ENCODE measurements at places on chromosomes 11 and 22. TPM values are rescaled to one million over a fixed set of nuclear protein-coding genes. Genes with fewer than 3 reads are reported as not detected.
A peak's percentile ranks its signal among the peaks of the same experiment; 100 is the strongest.

- no peak for DNase-seq
Observed at GRCh38 chr11:91265946-91266345, 958.7 kb upstream of the FAT3 start.

DNA sequence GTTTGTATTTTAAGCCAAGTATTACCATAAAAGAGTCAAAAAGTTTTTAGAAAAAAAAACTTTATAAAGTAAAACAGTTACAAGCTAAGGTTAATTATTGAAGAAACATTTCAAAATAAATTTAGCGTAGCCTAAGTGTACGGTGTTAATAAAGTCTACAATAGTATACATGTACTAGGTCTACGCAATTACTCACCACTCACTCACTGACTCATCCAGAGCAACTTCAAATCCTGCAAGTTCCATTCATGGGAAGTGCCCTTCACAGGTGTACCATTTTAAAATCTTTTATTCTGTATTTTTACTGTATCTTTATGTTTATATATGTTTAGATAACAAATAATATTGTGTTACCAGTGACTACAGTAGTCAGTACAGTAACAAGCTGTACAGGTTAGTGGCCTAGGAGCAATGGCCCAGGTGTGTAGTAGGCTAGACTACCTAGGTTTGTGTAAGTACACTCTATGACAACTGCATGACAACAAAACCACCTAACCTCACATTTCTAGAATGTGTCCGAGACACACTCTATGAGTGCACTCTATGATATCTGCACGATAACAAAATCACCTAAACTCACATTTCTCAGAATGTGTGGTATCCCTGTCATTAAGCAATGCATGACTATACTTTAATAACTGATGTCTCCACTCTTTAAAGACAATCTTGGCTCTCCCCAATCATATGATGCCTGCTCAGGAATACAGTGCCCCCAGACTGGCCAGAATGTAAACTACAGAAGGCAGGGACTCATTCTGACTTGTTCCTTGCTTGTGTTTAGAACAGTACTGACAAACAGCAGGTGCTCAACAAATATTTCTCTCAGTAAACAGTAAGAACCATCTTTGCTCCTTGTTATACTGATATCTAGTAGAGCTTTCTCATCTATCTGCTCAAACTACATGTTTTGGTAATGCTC, 21.2 kb downstream of the KMT5B start:
- no peak for DNase-seq

- no peak for DNase-seq
Observed at GRCh38 chr22:17705951-17706900, 67.7 kb downstream of the BCL2L13 start.

DNA sequence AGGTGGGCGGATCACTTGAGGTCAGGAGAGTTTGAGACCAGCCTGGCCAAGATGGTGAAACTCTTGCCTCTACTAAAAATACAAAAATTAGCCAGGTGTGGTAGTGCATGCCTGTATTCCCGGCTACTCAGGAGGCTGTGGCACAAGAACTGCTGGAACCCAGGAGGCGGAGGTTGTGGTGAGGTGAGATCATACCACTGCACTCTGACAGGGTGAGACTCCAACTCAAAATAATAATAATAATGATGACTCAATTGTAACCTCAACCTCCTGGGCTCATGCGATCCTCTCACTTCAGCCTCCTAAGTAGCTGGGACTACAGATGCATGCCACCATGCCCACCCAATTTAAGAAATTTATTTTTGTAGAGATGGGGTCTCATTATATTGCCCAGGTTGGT, 15.6 kb upstream of the CHRNA10 start:
- DNase-seq, result no peak

DNA sequence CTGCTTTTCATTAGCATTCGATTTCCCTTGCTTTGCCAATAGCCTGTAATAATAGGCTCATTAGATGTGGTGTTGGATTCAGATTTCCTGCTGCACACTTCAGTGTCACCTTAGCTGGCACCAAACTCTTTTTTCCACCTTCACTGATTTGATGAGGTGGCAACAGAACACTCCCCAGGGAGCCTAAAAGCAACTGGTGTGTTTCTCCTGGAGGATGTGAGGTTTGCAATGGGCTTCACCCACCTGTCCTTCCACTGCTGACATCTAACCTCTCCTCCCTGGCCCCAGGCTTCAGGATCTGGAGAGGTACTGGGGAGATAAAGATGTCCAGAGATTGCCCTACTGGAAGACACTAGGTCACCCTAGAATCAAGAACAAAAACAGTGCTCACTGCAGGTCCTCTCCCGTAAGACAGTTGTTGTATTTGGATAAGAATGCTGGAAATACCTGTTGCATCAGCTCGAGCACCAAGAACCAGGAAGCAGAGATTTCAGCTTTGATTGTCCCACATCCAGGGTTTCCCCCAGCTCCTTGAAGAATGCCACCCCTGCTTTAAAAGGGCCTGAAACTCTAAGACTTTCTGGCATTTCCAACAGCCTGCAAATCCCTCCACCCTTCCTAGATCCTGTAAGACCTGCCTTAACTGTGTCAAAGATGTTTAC, 96.9 kb downstream of the SLC1A2 start:
- no peak for DNase-seq

GRCh38 chr11:59207988-59208451, 4.7 kb downstream of the MPEG1 start:
- DNase-seq, result peak; percentile 42

DNA sequence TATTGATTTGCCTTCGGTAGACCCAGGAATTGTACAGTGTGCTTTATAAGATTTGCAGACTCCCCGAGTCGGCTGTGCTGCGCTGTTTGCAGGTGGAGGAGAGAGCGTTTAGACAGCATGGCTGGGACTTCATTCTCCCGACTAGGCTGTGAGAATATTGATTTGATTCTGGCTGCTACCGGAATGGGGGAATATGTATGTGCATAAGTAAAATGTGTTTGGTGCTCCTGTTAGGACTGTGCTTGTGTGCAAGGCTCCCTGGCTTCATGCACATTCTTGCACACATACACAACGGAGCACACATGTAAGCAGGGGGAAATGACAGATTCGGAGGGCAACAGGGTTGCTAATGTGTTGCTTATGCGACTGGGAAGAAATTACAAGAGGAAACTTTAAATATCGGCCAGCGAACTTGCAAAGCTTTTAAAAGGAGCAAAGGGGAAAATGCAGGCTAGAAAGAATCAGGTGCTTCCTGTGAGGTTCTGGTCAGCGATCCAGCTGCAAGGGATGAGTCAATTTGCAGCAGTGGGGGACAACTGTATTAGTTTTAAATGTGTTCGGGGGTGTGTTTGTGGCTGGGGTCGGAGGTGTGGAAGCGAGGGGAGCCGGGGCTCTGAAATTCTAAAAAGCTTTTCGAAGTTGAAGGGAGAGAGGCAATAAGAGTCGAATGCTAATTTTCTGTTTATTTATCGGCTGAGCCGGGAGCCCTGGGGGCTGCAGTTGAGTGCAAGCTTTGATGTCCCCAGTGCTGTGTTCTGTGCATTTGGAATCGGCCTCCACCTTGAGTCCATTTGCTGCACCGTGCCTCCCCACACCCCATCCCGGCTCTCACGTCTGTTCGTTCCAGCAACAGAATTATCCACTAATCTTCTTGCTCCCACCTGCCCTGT, 731 bp downstream of the NTM start:
- no peak for DNase-seq

- DNase-seq, result no peak
Observed at GRCh38 chr11:9253086-9253485, 12.1 kb downstream of the DENND5A start.

- no peak for DNase-seq
Observed at GRCh38 chr11:36363361-36364268, 67.5 kb downstream of the PRR5L start.

- no peak for DNase-seq
Observed at GRCh38 chr11:76067099-76067498, 139.2 kb downstream of the WNT11 start.

- DNase-seq, result no peak
Observed at GRCh38 chr11:2259466-2259830, 10.9 kb downstream of the ASCL2 start.

GRCh38 chr11:65590240-65590738, 5.3 kb downstream of the KCNK7 start:
- no peak for DNase-seq

- DNase-seq, result no peak
Observed at GRCh38 chr11:61037441-61038093, 64.7 kb upstream of the CD5 start.

- DNase-seq, result no peak
Observed at GRCh38 chr11:19697721-19698121, 14.9 kb upstream of the NAV2 start.

GRCh38 chr11:76321820-76322524, 59.0 kb downstream of the THAP12 start:
- no peak for DNase-seq

- DNase-seq, result no peak
Observed at GRCh38 chr11:65886826-65887722, 1.2 kb downstream of the FIBP start.

- no peak for DNase-seq
Observed at GRCh38 chr22:23305922-23306374, 125.6 kb downstream of the BCR start.

- no peak for DNase-seq
Observed at GRCh38 chr22:19674129-19674928, 40.0 kb upstream of the SEPTIN5 start.

DNA sequence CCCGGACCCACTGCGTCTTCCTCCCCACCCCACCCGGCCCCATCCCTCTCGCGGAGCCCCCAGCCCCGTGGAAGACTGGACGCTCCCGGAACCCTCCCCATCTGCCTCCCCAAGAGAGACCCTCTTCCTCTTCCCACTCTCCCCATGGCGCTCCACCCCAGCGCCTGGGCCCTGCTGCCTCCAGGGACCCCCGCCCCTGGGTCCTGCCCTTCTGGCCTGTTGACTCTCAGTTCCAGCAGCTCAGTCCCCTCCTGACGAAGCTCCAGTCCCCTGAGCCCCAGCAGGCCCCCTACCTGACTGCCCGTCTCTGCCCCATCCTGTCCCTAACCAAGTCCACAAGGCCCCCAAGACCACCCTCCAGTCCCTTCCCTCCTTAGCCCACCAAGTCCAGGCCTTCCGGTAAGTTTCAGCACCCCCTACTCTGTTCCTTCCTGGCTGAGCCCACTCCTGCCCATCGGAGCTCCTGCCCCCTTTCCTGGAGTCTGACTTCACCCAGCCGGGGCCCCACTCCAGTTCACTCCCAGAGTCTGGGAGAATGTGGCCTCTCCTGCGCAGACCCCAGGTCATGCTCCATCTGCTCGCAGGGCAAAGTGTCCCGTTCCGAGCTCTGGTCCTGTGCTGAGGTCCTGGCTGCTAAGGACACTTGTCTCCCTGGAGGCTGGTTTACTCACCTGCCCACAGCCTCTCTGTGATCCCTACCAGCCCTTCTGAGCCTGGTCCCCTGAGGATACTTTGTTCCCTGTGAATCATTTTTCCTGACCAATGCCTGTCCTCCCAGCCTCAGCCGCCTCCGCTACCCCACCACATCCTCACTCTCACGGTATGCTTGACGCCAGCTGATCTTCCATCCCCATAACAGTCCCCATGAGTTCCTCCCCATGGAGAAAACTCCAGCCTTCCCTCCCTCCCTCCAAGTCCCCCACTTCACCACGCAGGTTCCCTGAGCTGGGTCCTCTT, 722 bp downstream of the IFITM10 start:
- no peak for DNase-seq

DNA sequence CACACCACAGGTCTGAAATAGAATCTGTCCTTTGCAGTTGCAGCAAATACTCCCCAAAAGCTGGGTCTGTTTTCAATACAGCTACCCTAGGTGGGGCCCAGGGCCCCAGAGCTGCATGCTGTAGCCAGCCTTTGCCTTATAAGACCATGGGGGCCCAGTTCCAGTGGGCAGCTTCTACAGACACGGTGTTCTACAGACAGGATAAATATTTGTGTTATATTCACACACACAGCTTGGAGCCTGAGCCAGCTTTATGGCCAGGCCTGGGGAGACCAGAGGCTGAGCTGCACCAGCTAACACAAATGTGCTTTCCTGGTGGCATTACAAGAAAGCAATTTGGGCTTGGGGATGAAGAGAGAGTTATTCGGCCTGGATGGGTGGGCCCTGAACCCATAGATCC, 151.8 kb upstream of the NCAM1 start:
- no peak for DNase-seq

GRCh38 chr11:72297828-72298227, 53.9 kb upstream of the PHOX2A start:
- no peak for DNase-seq

- peak; percentile 95 for DNase-seq
Observed at GRCh38 chr22:29470159-29470855, 9.7 kb upstream of the NEFH start.

GRCh38 chr11:41051919-41052635, 407.4 kb downstream of the LRRC4C start:
- no peak for DNase-seq

GRCh38 chr11:110027627-110028371, 65.4 kb upstream of the ZC3H12C start:
- no peak for DNase-seq

GRCh38 chr22:20989323-20990138, 7.4 kb downstream of the LZTR1 start:
- no peak for DNase-seq

- no peak for DNase-seq
Observed at GRCh38 chr22:47902646-47903180, 1140.3 kb downstream of the TBC1D22A start.

GRCh38 chr11:126485986-126486635, 130.6 kb downstream of the ST3GAL4 start:
- no peak for DNase-seq

DNA sequence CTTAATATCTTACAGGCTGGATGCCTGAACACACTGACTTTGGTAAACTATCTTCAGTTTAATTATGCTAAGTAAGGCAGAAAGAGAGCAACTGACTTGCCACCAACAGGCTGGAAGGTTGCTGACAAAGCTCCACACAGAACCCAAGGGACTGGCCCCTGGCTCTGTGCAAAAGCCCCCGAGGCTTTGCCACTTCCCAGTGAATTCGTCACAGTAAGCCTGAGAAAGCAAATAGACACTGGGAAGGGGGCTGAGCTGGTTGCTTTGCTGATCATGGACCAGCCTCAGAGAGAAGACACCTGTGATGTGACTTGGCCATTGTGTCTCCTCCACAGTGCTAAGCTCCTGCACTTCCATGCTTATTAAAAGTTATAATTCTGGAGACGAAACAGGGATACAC, 91.7 kb downstream of the BLID start:
- DNase-seq, result peak; percentile 30

- DNase-seq, result no peak
Observed at GRCh38 chr11:57640068-57640800, 9.5 kb downstream of the YPEL4 start.

LGALS12 gene
- not detected for total RNA-seq

BDNF gene
- 0.42 TPM for total RNA-seq

AQP11 gene
- total RNA-seq, result 2.0 TPM

TRPM5 gene
- not detected for total RNA-seq

NXPE4 gene
- total RNA-seq, result not detected

MYEOV gene
- total RNA-seq, result not detected

SYT7 gene
- total RNA-seq, result 93.6 TPM

MADD gene
- total RNA-seq, result 115 TPM

SNX32 gene
- total RNA-seq, result 14.7 TPM

All from glutamatergic neuron (in vitro differentiated cells).